ENCODE measurements at places on chromosomes 3 and 15.
A peak's percentile ranks its signal among the peaks of the same experiment; 100 is the strongest.

GRCh38 chr3:123439806-123440580, 8.9 kb downstream of the ADCY5 start:
- no peak for DNase-seq

DNA sequence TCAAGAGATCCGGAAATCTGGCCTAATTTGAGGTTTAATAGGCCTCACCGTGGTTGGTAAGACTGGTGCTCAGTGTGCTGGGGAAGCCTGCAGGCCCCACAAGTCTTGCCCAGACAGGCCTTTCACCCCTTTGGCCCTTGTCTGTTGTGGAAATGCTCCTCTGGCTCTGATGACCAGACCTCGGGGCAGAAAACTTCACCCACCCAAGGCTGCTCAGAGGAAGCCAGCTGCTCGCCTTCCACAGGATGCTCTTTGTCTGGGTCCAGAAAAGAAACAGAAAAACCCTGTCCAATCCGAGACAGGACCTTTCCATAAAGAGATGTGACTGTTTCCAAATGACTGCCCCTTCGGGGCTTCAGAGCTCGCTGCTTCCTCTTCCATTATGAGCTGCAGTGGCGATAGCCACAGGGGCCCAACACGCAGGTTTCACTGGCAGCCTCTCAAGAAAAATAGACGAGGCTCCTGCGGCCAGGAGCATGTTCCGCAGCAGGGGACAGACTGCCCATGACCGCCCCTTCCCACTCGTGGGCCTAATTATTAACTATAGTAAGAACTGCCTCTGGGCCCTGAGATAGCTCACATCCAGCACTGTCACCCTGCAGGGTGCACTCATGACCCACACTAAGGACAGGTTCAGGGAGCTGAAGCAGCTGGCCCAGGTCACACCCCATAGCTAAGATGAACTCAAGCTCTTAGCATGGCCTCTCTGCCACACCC, 6.8 kb upstream of the SNX22 start:
- no peak for DNase-seq

DNA sequence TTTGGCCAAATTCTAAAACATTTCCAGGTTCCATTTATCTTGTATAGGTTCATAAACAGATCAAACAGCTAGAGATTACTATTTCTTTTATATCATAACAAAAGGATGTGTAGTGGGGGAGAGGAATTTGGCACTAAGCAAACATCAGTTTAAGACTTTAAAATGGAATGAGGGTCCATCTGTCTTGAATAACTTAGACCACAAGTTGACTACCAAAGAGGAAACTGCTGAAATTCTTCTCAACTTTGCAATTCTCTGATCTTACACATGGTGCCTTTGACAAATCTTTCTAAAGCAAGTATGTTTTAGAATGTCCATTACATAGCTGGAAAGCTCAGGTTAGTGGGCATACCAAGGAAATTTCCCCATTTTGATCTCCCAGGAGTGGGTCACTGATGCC, 140.5 kb upstream of the ADAMTS9 start:
- no peak for DNase-seq

GRCh38 chr3:79906106-79906505, 138.3 kb upstream of the ROBO1 start:
- no peak for DNase-seq

- DNase-seq: peak; percentile 87
Measured at GRCh38 chr3:194671900-194672808, at the start of gene LSG1. LSG1 (minus strand) TSS chr3:194672191; CDS start chr3:194672162, 29 bp downstream.

DNA sequence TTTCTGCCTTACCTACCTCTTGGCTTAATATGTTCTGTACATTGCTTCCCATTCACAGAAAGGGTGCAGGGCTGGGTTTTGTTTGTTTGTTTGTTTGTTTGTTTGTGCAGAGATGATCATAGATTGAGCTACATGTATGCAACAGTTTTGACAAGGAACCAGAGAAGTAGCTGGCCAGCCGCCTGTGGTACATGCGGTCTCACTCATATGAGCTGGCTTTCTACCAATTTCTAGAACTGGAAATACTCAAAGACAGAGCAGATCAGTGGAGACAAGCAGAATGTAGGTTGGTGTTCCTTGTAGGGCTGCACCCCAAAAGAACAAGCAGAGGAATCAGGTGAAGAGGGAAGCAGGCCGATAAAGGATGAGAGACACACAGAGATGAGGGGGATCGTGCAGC, 502.7 kb downstream of the SOX2 start:
- DNase-seq: no peak

DNA sequence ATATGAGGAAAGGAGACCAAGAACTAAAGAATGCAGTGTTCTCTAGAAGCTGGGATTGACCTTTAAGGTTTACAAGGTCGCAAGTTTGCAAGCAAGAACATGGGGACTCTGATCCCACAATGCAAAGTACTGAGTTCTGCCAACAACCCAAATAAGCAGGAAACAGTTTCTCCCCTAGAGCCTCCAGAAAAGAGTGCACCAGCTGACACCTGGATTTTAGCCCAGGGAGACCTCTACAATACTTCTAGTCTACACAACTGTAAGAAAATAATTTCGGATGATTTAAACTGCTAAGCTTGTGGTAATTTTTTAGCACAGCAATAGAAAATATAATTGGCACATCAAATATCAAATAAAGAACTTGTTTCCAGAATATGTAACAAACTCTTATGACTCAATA, 46.4 kb downstream of the EHHADH start:
- DNase-seq: no peak

- DNase-seq: no peak
Measured at GRCh38 chr3:88610820-88611219, 461.1 kb downstream of the C3orf38 start.

DNA sequence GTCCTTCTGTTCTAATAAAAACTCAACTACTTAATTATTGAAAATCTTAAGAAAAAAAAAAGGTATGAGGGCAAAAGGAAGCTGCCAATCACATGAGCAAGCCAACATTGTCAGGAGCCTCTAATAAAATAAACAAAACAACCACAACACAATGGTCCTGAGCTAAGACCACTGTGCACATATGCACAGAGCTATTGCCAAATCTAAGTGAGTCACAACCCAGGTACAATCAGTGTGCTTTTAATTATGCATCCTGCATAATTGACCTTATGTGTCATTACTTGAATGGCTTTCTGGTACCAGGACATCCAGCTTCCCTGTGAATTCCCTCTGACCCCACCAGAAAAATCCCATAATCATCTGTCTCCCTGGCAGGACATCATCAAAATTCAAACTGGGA, 639.8 kb downstream of the MAGI1 start:
- DNase-seq: no peak

DNA sequence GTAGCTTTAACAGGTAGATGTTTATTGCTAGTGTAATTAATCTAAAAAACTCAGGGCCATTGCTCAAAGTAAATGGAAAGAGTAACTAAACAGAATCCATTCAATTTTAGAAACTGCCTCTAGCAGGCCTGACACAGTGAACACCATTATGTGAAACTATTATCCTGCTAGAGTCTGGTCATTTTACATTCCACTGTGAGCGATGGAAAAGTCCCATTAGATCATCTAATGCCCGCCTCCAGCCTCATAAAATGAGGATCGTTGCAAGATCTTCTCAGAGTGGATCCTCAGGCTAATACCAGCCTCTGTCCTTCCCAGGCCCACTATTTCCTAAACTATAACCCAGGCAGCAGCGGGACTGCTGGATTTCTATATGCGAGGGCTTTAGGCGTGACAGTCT, 107.7 kb downstream of the WDR76 start:
- DNase-seq: no peak

- DNase-seq: no peak
Measured at GRCh38 chr3:196142202-196142956, 60.5 kb upstream of the TFRC start.

DNA sequence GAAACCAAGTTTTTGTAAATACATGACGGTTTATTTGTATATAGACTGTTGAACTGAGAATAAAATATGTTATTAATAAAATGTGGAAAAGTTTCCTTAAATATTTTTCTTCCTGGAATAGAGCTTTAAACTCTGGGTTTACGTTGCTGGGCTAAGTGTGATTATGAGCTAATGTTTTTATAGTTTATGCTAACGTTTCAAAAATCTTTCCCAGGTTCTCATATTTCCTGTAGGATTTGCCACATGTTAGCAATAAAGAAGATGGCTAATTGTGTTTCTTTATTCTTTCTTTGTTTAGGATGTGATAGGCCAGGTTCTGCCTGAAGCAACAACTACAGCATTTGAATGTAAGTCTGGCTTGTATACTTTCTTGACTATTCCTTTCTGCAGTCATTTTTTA, 7.2 kb downstream of the MAP2K5 start:
- DNase-seq: no peak

DNA sequence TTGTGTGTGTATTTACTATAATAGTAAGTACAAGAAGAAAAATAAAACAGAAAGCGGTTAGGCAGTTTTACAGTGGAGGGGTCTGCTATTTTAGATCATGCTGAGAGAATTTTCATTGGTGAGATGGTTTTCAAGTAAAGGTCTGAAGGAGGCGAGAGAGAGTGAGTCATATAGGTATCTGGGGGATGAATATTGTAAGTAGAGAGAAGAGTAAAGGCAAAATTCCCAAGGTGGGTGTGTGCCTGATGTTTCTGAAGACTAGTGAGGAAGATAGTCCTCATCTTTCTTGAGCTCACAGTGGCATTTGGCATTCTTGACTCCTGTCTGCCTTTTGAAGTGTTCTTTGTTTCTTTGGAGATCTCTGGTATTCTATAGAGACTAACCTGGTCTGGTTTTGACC, 38.6 kb downstream of the CRYBG3 start:
- no peak for DNase-seq

GRCh38 chr3:28348265-28348628, 274 bp upstream of the ZCWPW2 start:
- DNase-seq: no peak

GRCh38 chr3:58241306-58242044, 3.9 kb downstream of the ABHD6 start:
- no peak for DNase-seq

GRCh38 chr3:190552969-190553759, 39.3 kb downstream of the IL1RAP start:
- DNase-seq: no peak

DNA sequence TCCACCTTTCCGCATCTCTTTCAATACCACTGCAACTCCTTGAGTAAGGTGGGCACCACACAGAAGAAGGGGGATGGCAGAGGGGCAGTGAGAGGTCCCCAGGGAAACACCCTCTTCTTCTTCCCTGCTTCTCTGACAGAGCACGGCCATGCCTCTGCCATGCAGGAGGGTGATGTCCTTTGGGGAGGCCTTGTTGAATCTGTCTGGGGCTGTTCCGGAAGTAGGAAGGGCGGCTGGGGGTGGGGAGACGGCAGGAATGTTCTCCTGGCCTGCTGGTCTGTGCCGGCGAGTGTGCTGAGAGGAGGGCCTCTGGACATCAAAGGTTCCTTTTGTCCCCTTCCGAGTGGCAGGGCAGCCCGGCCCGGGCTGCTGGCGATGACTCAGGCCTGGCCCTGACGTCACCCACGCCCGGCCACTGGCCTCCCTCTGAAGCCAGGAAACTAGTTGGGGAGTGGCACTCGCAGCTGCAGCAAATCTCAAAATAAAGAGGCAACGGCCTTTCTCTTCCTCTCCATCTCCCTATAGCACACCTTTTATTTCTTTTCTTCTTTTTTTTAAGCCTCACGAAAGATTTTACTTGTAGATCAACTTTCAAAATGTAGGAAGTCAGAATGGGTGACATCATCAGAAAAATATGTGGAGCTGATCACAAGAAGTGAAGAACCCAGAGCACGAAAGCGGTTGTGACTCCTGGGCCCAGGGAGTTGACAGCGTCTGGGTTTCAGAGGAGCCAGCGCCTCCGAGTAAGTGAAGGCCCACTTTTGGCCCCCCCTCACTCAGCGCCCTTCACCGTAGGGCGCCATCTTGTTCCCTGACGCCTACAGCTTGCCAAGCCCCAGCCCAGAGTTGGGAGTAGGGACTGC, at the start of gene ZBTB38:
ZBTB38 (plus strand) TSS at position 443 of the 863 bp plus-strand sequence. CDS start 73,885 bp downstream, outside the sequence.
- DNase-seq: no peak

DNA sequence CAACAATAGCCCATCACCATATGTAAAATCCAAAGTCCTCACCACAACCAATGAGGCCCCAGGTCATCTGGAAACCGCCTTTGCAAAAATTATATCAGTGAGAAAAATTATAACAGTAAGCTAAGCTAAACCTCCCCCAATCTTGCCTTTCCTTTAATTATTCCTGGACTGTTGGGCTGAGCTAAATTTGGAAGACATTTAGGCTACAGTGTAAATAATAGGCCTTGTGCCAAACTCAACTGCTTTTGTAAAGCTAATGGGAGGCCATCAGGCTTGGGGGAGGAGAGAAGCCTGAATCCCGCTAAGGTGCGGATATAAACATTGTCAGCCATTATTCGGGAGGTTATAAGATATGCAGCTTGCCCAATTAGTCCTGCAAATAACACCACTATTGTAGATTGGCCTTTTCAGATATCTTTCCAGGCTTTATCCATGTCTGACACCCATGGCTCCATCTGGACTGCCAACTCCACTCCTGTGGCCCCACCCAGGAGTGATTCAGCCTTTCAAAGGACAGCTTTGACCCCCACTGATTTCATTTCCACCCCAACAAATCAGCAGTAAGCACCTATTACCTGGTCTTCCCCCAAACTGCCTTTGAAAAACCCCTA, 53.0 kb upstream of the CA12 start:
- DNase-seq: no peak

All from CD4-positive, alpha-beta T cell treated with Interleukin-6 at 100 ng/mL for 8 hours (primary cell).